HL-60 (cell line): ENCODE measurements at places on chromosomes 1 and 21.

DNA sequence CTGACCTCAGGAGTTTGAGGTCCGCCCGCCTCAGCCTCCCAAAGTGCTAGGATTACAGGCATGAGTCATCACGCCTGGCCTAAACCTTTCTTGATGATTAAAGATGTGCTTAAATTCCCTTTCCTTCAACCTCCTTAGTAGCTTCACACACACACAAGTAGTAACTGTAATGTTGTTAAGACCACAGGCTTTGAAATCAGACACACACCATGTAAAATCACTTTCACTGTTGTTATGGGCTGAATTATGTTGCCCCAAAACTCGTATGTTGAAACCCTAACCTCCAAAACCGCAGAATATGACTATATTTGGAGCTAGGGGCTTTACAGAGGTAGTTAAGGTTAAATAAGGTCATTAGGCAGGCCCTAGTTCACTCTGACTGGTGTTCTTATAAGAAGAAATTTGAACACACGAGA, 180.2 kb downstream of the NR5A2 start:
- DNase-seq = peak; percentile 26

DNA sequence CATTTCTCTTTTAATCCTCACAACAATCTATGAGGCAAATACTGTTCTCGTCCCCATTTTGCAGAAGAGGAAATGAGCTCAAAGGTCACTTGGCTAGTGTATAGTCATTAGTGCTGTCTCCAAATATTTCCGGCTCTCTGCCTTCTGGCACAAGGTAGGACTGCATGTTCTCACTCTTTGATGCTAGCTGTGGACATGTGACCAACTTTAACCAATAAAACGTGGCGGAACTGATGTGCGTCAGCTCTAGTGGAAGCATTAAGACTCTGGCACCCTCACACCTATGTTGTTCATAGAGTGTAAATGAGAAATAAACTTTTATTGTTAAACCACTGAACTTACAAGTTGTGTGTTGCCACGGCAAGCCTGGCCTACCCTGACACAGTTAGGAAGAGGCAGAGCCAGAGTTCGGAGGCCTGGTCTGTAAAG, 5.0 kb upstream of the KIF21B start:
- peak; percentile 59 for DNase-seq

DNA sequence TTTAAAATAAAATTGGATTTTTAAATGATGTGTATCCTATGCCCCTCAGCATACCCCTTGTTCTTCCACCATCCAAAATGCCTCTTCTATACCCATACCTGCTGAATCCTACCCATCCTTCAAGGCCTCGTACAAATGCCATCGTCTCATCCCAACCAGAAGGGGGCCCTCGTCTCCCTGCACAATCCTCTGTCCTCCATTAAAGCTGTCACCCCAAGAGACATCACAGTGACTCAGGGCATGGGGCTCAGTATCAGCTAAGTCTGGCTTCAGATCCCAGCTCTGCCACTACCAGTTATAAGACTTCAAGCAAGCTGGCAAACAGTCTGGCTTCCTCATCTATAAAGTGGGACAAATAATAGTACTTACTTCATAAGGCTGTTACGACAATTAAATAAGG, 23.8 kb downstream of the IGFN1 start:
- no peak for DNase-seq

DNA sequence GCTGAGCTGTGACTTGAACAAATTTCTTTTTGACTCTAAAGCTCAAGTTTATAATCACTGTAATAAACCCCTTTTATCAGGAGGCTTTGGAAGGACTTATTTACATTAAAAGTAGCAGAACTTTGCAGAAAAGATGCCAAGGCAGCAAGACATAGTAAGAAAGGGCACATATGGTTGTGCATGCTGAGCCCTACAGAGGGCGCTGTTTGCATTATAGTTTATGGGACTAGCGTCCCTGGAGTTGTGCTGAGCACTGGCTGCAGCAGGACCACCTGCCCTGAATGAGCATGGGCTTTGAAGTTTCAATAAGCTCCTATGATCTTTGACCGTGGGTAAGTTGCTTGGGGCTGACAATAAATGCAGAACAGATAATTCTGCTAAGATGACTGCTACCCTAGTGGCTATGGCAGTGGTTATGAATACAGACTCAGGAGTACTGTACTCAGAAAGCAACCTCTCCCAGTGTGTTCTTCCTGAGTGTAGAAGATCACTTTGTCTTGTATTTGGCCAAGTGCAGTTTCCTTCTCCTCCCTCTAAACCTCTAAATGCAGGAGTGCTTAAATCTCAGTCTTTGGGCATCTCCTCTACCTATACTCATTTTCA, 45.4 kb upstream of the USP1 start:
- no peak for DNase-seq

DNA sequence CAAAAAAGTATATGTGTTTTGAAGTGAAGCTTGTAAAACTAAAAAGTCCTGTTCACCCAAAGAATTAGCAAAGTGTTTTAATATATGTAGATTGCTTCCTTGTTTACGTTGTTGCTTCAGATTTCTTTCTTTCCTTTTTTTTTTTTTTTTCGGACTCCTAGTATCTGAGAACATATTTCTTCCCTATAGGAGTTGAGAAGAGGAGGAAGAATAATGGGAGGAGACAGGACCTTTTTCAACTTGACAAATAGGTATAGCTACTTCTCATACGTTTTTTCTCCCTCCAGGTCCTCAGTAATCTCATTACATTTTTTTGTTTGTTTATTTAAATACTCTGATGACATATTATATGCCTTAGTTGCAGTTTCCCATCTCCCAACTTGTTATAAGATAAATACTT, 8.9 kb downstream of the DISP1 start:
- DNase-seq = no peak
